ENCODE measurements at places on chromosomes 3 and 15.

GRCh38 chr3:123113889-123114450, 47.1 kb downstream of the PDIA5 start:
- no peak for DNase-seq

- DNase-seq, result no peak
These were observed 40.4 kb upstream of the SKOR1 start for GRCh38 chr15:67784856-67785430.

DNA sequence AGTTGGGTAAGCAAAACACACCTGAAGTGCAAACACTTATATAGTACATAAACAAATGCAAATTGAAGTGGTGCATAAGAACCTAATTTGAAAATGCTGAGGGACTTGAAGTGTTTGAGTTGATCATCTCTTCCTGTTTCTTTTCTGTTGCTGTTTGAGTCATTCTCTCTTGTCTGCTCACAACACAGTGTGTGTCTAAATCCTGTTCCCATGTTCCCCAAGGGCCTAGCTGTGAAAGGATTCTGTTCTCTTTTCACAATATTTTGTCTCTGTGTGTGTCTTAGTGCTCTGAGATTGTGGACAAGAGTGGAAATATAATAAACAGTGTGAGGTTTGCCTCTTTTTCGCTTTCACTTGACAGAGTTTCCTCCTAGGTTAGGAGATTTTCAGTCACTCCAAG, 6.1 kb downstream of the CD96 start:
- no peak for DNase-seq

- no peak for DNase-seq
These were observed 94.9 kb upstream of the AADACL2 start for GRCh38 chr3:151638555-151639417.

GRCh38 chr3:183837390-183837789, 12.0 kb upstream of the MAP6D1 start:
- no peak for DNase-seq

GRCh38 chr3:106206146-106206545, 337.3 kb upstream of the CBLB start:
- DNase-seq, result no peak

DNA sequence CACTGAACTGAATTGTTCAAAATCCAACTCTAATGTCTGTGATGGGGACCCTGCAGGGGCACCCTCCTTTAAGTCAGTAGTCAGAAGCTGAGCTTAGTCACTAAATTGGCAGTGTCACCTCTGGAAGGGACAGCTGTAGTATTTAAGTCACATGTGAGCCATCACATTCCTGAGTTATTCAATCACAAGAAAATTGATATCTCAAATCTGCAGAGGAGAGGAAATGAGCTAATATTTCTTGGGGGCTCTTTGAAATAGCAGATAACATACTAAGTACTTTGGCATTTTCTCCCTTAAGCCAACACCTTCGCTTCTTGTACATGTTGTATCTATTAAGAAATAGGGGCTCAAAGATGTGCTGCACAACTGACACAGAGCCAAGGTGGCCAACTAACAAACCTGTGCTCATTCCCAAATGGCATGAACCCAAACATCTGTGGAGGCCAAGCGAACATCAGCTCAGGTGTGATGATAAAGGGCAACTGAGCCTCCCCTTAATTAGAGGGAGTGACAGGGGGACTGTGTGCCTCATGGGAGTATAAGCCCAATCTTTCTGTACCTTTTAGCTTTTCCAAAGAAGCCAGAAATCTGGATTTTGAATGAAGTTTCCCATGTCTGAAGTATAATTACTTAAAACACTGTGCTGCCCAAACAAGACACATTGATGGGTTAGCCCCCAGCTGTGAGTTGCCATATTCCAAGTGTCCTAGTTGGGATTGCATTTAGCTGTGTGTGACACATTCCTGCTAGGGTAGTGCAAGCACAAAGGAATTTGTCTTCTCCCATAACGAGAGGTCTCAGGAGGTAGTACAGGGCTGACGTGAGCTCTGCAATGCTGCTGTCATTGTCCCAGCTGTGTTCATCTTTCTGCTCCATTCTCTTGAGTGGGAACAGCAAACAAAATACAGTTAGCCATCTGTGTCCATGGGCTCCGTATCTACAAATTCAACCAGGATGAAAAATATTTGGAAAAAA, 63.3 kb downstream of the ABHD5 start:
- DNase-seq, result no peak

DNA sequence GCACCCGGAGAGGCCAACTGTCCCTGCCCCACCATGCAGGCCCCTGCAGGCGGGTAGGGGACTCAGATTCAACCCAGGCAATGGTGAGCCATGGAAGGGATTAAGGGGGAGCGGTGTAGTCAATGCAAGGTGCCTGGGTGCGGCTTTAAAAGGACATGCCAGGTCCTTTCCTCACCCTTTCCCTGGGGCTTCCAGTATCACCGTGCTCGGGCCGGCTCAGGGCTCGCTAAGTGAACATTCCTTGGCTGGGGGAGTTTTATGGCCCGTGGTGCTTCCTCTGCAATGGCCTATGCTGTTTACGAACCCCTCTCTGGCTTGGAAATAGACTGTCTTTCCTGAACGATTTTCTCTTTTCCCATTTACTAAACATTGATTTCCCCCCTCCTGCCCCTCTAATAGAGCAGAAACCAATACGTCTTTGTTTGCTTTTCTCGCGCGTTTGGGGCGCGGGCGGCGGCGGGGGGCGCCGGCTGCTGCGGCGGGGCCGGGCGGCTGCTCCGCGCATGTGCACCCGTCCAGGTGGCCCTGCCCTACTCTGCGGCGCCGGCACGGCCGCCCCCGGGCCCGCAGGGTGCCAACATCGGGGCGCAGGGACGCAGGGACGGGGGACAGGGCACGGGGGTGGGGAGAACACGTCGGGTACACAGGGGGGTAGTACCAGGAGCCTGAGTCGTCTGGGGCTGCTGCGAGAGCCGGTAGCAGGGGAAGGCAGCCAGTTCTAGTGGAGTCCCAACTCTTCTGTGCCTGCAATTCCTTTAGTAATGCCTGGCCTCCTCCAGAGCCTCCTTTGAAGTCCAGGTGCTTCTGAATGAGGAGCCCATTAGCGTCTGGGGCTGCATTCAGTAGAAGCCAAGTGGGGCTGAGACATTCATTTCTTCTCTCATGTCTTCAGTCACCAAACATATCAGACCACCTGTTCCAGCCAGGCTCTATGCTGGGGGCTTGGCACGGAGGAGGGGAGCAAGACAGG, 26.9 kb upstream of the CACNA2D2 start:
- DNase-seq, result no peak

DNA sequence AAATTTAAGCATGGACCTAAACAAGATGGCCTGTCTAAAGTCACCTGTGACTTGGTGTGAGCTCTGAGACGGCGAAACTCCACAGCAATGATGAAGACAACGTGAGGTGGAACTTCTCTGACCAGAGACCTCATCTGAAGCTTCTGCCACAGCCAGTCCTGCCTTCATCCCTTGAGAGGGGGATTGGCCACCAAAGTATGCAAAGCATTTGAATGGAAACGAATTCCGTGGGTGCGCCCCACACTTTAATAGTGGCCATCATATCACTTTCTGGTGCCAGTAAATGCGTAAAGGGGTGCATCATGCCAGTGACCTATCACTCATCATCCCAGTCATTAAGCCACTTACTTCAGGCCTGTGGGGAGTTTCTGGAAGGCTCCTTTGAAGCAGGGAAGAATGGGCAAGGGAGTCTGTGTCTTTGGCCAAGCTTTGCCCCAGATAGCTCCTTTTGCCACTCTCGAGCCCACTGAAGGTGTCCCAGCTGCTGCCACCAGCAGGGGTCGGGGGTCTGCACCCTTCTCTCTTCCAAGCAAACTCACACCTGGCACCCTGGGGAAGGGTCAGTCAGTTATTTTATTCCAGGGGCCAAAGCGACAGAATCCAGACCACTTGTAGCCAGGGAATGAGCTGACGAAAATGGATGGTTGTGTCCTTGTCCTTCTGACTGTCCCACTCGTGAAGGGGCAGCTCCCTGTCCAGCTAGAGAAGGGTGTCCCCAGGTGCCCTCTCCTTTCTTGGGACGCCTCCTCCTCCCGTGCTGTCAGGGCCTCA, 17.7 kb downstream of the MUC20 start:
- no peak for DNase-seq

DNA sequence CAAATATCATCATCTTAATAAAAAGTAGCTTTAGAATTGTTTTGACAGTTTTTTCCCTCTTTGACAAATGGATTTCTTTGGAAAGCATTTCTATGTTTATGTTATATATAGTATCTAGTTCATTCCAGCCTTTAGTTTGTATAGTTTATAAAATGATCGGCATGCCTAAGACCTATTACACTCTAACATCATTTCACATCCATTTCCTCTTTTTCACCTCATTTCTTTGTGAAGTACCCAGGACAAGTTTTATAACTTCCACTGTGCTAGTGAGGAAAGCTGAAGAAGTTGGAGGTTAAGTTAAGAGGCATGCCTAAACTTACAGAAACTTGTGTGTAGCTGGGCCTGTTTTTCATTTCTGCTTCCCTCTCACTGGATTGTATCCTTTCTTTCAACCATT, 178.4 kb downstream of the TP63 start:
- no peak for DNase-seq

- DNase-seq, result peak; percentile 31
These were observed 26.4 kb downstream of the STOML1 start for GRCh38 chr15:73965758-73966113.

DNA sequence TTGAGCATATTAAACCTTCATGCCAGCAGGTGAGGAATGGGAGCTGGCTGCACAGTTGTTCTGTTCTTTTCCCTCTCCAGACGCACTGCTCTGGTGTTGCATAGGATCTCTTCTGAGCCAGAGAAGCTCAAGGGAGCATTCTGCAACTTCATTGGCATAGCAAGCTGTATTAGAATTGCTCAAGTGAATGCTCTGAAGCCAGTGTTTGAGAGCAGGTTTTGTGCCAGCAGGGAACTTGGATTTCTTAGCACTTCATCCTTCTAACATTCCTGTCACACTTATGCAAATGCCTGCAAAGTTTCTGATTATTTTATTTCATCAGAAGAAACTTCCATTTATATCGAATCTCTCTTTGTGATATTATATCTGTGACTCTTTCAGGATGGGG, 366.6 kb downstream of the AGBL1 start:
- no peak for DNase-seq

- no peak for DNase-seq
These were observed 8.3 kb downstream of the EIF2AK4 start for GRCh38 chr15:39942101-39942752.

GRCh38 chr3:85304360-85304964, 345.7 kb downstream of the CADM2 start:
- DNase-seq, result no peak

DNA sequence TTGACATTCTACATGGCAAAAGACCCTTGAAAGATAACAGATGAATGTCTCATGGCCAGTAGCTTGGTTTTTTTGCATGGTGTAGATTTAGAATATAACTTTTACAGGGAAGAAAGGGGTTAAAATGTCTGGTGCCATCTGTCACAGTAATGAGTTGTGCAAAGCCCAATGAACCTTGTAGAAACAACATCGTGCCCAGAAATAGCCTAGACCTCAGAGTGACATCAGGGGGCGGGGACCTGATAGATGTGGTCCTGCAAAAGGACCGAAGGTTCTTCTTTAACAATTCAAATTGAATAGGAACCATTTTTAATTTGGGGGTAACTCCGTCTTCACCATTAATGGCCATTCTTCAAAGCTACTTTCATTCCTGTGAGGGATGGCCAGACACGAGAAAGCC, 254.1 kb upstream of the CTDSPL start:
- no peak for DNase-seq

- no peak for DNase-seq
These were observed 92.6 kb downstream of the SLCO3A1 start for GRCh38 chr15:91946075-91946474.

GRCh38 chr3:16211176-16211904, 36.9 kb downstream of the GALNT15 start:
- no peak for DNase-seq

- DNase-seq, result no peak
These were observed 23.3 kb upstream of the C15orf39 start for GRCh38 chr15:75178171-75178937.

- no peak for DNase-seq
These were observed 4.0 kb downstream of the B2M start for GRCh38 chr15:44715142-44715796.

Measured in HAP-1 (cell line).